COLO829 (cell line): ENCODE measurements at places on chromosomes 7 and 10.

DNA sequence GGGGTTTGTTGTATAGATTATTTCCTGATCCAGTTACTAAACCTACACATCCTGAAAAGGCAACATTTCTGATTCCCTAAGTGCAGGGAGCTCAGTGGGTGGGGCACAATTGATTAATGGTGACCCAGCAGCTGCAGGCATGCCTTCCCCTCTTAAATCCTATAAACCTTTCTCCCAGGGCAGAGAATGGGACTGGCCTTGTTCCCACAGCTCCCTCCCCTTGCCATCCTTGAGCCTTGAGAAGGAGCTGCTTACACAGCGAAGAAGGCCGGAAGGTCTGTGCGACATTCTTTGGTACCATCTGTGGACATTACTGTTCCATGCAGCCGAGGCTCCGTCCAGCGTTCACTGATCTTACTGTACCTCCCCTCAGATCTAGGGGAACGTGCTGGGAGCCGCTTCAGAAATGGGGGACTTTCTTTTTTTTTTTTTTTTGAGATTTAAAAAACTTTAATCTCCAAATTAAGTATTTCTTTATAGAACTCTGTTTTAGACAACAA is 14.3 kb downstream of the KLF6 start:
- no peak for DNase-seq

DNA sequence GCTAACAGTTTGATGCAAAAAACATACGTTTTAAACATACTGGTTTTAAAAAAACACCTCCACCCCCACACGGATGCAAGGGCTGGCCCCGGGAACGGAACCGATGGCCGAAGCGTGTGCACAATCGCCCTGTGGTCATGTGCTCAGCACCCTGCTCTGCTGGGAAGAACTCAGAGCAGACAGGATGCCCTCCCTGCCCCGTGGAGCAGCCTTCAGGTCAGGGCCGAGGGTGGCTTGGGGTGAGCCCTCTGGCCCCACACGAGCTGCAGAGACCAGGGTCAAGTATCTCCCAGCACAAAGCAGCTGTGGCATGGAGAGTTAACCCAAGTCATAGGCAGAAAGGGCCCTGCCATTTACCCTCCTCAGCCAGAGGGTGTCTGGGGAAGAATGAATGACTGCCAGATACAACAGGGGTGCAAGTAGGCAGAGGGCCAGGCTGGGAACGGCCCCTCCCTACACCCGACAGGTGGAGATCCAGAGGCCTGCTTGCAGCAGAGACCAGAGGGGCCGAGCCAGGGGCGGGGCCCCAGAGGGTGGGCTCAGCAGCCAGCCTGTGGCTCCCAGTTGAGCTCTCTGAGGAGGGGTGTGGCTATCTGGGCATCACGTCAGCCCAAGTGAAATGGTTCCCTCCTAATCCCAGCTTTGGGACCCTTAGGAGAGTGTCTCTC is 56.8 kb downstream of the ZRANB1 start:
- DNase-seq: no peak

- DNase-seq: no peak
Observed at GRCh38 chr7:121307021-121307574, 21.7 kb upstream of the WNT16 start.

GRCh38 chr7:25386311-25386744 is 158.0 kb upstream of the NPVF start:
- no peak for DNase-seq

GRCh38 chr10:131621784-131622624 is 278.8 kb upstream of the PPP2R2D start:
- DNase-seq: no peak

GRCh38 chr10:5609952-5610616 is 56.3 kb downstream of the ASB13 start:
- DNase-seq: no peak

DNA sequence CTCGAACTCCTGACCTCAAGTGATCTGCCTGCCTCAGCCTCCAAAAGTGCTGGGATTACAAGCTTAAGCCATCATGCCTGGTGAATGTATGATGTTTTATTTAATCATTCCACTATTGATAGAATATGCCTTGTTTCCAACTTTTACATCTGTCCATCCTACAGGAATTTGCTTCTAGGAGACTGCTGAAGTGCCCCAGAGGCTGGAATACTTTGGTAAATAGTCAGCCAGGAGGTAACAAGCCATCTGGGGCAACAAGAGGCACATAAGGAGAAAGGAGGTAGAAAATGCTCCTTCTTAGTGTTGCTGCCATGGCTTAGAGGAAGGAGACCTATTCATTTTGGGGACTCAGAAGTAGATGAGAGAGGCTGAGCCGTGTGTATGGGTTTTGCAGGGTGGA is 14.8 kb downstream of the PLCE1 start:
- DNase-seq: no peak

DNA sequence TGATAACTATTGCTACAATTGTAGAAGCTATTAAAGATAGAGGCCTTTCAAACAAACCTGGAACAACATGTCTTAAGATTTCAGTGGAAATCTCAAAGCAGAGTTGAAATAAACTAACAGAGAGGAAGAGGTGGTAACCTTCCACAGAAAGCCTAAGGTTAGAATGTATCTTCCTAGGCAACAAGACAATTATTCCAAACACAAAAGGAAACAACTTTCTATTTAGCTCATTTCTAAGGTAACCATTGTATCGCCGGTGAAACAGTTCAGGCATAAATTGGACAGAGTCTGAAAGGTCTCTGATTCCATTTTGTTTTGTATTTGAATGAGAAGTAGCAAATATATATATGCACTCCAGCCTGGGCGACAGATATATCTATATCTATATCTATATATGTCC is 30.7 kb upstream of the HYCC1 start:
- DNase-seq: no peak

DNA sequence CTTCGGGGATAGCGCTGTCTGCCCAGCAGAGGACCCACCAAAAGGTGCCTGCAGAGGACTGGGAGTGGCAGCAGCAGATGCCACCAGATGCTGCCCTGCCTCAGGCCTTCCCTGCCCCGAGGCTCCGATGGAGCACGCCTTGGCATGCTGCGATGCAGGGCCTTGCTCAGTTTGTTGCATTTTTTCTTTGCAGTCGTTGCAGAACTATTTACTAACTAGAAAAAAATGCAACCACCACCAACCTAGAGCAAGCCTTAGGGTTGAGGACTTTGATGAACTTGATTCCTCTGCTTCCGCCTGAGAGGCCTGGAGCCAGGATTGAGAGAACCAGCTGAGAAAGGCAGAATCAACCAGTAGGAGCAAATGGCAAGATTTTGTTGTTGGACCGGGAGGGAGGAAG is 585.6 kb upstream of the MKI67 start:
- no peak for DNase-seq

DNA sequence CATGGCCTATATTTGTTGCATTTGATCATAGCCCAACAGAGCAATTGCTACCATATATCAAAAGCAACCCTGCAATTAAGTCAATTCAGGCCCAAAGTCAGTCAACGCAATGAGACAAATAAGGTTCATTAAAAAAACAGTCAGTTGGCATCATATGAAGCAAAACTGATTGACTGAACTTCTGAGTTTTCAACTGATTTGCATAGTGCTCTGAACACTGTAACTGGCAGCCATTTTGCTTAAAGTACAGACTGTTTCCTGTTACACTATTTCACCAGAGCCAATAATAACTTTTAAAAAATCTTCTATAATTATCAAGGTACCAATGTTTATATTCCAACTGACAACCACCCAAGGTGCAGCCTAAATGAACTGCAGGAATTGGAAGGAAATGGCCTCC is 68.4 kb upstream of the RAPGEF5 start:
- DNase-seq: no peak

DNA sequence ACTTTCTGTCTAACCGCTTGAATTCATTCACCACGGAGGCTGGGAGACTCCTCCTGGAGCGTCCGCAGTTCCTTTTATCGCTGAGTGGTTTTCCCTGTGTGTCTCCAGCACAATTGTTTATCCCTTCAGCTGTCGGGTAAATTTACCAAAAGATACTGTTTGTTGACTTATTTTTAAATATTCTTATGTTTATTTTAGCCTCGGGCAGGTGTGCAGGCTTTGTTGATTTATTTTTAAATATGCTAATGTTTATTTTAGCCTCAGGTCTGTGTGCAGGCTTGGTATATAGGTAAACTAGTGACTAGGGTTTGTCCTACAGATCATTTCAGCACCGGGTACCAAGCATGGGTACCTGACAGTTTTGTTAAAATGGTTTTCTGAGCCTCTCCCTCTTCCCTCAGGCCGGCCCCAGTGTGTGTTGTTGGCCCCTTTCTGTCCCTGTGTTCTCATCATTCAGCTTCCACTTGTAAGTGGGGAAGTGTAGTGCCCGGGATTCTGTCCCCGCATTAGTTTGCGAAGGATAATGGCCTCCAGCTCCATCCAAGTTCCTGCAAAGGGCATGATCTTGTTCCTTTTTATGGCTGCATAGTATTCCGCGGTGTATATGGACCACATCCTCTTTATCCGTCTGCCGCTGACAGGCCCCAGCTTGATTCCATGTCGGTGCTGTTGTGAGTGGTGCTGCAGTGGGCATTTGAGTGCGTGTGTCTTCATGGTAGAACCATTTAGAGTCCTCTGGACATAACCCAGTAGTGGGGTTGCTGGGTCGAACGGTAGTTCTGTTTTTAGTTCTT is 5.3 kb downstream of the GET4 start:
- no peak for DNase-seq

- peak; percentile 52 for DNase-seq
Observed at GRCh38 chr7:29866490-29866930, 60.2 kb downstream of the WIPF3 start.
